ENCODE measurements at places on chromosomes 6 and 20.
A peak's percentile ranks its signal among the peaks of the same experiment; 100 is the strongest.

- no peak for DNase-seq
These were observed 230.3 kb downstream of the PKHD1 start for GRCh38 chr6:51857134-51857533.

- DNase-seq = peak; percentile 52
These were observed 118.4 kb downstream of the SASH1 start for GRCh38 chr6:148460876-148461646.

GRCh38 chr6:38113825-38114576 lies 294.5 kb downstream of the ZFAND3 start:
- no peak for DNase-seq

DNA sequence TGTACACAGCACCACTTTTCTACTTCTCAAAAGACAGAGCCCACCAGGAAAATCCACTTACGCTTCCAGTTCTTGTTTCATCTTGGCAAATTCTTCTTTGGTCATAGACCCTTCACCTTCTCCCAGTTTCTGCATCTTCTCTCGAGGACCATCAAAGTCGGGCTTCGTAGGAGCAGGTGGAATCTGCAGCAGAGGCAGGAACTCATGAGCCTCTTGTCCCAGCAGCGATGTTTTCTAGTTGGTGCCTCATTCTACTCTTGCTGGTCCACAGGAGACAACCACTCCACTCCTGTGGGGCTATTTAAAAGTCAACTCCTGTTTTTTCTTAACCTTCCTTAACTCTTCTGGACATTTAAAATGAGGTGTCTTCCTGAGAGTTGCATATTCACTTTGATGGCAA lies 14.7 kb downstream of the SNX5 start:
- DNase-seq = no peak

- DNase-seq = no peak
These were observed 93.4 kb upstream of the NHSL1 start for GRCh38 chr6:138592749-138593123.

DNA sequence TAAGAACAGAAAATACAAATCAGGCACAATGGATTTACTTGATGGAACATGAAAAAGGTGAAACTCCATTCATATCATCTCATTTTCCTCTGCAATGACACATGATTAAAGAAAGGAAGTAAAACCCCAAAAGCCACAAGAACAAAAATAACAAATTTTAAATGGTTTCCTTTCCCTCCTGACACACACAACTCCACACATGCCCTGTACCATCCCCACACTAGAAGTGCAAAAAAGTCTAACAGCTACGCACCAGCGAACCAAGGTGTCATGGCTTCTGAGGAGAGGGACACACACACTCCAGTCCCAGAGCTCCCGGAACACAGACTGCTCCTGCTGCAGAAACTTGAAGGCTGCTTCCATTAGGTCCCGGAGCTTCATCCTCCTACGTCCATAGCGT lies 25.3 kb downstream of the MDN1 start:
- DNase-seq = no peak

DNA sequence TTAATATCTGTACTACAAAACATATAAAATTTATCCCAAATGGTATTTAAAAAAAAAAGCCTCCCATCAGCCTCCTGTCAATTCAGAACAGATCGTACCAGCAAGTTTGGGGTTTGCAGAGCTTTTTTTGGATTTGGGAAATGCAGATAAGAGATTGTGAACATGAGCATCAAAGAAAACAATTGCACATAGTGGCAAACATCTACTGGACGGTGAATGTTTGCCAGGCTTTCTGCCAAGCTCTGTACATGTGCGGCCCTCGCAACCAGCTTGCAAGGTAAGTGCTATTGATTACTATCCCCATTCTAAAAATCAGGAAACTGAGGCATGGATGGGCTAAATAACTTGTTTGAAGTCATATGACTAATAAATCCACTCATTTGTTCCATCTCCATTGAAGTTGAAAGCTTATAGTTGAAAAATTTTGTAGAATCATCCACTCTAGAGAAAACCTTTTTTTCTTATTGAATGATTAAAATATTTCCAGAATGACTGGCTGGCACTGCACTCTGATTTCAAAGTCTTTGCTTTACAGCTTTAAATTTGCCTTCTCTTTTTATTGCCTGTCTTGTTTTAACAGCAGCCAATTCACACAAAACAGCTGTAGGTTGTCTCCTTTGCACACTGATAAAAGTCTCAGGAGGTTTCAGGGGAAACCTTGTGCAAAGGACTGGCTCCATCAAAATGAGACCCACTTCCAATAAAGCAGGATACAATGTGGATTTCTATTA lies 37.4 kb upstream of the SIRT5 start:
- no peak for DNase-seq

DNA sequence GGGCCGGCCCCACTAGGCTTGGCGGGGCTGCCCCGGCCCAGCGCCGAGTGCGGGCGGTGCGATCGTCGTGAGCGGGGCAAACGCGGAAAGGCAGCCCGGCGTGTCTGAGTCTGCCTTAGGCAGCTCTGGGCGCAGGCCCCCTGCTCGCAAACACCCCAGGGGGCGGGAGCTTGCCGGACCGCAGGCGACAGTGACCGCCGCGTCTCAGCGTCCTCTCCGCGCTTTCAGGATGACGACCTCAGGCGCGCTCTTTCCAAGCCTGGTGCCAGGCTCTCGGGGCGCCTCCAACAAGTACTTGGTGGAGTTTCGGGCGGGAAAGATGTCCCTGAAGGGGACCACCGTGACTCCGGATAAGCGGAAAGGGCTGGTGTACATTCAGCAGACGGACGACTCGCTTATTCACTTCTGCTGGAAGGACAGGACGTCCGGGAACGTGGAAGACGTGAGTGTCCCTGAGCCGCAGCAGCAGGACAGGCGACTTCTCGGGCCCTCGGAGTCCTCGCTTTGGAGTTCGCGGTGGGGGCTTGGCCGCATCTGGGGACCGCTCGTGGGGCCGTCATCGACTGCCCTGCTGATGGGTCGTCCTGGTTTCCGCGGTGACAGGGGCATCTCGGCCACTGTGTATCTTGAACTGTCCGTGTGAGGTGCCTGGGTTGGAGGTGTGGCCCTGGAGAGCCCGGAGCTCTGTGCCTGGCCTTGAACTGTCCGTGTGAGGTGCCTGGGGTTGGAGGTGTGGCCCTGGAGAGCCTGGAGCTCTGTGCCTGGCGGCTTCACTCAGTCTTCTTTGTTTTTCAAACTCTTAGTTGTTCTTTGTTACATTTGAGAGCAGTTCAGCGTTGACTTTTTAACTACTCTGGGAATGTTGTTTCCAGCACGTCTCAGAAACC lies 786 bp downstream of the ADRM1 start:
- peak; percentile 41 for DNase-seq

DNA sequence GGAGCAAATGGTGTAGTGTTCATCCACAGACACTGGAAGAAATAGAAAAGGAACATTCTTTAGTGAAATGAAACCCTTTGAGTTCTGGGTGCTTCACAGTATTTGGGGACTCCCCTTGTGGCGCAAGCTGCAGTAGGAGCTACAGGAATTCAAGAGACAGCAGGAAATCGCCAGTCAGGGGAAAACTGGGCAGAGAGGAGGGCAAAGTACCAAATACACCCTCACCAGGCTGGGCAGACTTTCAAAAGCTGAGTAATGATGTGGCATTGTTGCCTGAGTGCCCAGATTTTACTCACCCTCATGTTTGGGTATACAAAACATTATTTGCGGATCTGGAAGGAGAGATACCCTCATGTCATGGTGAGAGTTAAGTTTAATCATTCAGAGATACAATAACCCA lies 97.9 kb downstream of the SOD2 start:
- DNase-seq = no peak

DNA sequence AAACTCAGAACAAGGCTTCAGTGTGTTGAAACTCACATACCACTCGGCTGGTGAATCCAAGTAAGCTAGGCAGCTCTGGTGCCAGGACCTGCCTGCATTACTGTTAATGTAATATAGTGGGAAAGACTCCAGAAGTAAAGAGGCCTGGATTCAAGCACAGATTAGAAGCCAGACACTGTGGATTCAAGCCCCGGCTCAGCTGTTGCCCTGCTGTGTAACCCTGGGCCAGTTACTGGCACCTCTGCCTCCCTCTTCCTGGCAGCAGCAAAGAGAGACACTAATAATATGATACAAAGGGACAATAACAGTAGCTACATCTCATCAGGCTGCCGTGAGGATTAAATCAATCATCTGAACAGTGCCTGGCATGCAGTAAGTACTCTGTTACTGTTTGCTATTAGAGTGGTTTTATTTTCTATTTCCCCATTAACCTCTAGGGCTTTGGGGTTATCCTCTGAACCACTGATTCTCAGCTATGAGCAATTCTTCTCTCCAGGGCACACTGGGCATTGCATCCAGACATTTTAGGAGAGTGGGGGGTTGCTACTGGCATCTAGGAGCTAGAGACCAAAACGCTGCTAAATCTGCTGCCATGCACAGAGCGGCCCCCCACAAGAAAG lies 92.9 kb downstream of the ZMYND8 start:
- DNase-seq = no peak

- no peak for DNase-seq
These were observed 77.8 kb upstream of the PHACTR3 start for GRCh38 chr20:59526242-59527225.

- no peak for DNase-seq
These were observed 65.5 kb downstream of the ARID1B start for GRCh38 chr6:156842598-156843250.

DNA sequence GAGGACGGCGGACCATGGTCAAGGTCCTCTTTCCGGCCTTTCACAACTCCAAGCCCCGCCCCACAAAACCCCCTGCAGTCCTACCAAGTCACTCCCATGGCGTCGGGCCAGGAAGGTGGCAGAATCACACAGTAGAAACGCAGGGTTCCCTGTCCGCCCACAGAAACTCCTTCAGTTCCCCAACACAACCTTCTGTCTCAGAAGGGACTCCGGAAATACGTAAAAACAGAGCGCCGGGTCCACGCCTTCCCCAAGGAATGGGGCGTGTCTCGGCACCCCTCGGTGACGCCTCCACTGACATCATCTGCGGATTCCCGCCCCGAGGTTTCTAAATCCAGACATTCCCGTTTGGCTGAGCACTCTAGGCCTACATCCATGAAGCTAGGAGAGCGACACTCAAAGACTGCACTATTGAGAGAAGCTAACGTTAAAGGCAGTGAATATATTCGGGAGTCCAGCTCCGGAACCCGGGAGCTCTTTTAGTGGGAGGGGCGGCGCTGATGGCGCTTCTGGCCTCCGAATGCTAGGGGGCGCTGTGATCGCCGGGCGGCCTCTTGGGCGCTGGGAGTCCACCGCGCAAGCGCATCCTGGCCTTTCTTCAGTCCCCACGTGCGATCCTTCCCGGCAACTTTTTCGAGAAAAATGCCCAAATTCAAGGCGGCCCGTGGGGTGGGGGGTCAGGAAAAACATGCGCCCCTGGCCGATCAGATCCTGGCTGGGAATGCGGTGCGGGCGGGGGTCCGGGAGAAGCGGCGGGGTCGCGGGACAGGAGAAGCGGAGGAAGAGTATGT lies at the start of the genes BYSL and MED20:
Gene BYSL, plus strand, starts transcription at position 579 of the 791 bp plus-strand sequence. Its CDS starts 64 bp downstream, at position 643.
Gene MED20, minus strand, starts transcription at position 219 of the 791 bp plus-strand sequence. Its CDS starts 121 bp downstream, at position 98.
- DNase-seq = peak; percentile 97

DNA sequence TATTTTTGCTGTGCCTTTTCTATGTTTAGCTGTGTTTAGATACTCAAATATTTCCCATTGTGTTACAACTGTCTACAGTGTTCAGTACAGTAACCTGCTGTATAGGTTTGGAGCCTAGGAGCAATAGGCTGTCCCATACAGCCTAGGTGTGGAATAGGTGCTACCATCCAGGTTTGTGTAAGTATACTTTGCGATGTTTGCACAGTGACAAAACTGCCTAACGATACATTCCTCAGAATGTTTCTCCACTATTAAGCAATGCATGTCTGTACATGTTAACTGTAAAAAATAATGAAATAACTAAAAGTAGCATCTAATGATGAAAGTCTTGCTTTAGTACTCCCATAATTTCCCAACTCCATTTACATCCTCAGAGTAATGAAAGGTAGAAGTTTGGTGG lies 46.0 kb downstream of the SERAC1 start:
- DNase-seq = no peak

DNA sequence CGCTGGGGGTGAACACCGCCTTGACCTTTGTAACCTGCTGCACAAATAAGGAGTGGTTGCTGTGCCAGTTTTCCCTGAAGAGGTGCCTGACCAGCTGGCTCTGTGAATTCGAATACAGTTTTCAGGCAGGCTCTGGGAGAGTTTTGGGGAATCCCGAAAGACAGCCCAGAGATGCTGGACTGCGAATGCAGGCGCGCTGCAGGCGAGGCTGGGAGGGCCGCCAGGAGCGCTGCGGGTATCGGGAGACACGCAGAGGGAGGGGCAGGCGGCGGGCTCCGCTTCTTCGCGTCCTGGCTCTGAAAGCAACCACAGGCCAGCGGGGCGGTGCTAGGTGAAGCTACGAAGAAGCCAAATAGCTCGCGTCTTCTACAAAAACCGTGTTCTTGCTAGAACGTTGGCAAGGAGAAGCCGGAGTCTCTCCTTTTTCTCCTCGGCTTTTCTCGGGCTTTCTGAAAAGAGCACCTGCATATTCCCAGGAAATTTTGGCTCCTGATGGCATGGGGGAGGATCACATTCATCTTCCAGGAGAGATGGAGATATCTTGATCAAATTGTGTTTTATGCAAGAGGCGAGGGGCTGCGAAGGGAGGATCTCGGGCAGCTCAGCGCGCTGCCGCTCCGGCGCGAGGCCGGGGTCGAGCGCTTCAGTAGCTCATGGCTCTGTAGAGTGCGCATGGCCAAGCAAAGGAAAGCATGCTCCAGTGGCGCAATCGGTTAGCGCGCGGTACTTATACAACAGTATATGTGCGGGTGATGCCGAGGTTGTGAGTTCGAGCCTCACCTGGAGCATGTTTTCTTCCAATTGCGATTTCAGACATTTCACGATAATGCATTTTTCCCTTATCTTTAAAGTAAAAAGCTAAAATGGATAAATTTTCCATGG lies 158.1 kb upstream of the ZNF184 start:
- peak; percentile 60 for DNase-seq

- no peak for DNase-seq
These were observed 40.1 kb downstream of the ITPR3 start for GRCh38 chr6:33661106-33661838.

DNA sequence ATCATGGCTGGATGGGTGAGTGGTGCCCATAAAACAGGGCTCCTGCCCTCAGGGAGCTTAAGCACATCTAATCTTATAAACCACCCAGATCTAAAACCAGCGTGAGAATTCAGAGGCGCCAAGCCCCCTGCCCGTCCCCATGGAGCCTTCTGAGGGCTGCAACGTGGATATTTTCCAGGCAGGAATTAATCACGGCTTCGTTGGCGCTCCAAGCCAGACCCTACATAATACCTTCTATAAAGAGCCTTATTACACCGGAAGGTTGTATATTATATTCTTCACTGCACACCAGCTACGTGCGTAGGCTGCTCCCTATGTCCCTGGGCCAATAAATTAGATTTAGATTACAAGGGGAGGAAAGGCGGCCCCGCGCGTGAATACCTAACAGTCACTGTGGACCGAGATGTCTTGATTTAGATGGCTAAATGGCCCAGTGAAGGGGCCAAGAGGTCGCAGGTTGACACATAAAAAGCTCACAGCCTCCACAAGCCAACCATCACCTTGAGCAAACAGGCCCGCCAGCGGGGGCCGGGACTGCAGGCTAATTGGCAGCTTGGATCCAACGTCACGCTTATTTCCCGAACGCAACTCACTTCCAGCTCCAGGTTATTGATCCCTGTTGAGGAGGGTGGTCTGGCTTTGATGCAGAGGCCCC lies 64.7 kb upstream of the APCDD1L start:
- no peak for DNase-seq

- no peak for DNase-seq
These were observed 115.1 kb upstream of the JAG1 start for GRCh38 chr20:10788877-10789276.
